ENCODE measurements at places on chromosomes 16 and 17.
A peak's percentile ranks its signal among the peaks of the same experiment; 100 is the strongest.

DNA sequence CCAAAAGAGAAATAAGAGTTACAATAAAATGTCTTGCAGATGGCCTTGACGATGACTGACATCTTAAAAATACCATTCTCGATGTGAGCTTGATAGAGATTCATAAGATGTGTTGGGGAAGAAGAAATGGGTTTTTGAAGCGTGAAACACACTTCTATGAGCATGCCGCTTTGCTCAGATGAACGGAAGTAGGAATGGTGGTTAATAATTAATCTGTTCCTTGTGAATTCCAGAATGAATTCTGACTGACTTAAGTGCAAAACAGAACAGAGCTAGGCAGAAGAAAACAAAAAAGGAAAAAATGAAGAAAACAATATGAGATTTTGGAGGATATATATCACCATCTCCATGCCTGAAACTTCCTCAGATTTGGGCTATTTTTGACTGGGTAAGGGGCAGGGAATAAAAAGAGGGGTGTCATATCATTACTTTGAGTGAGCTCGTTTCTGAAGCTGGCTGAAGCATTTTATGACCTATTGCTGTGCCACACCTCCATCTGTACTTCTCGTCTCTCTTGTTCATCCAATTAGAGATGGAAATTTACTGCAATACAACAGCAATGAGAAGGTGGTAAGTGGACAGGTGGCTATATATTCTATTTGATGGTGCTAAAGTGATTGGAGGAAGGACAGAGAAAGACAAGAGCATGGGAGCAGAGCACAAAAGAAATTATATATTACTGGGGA lies 1152.0 kb upstream of the CDH8 start:
- DNase-seq = no peak

- DNase-seq = peak; percentile 90
Measured at GRCh38 chr16:28277537-28278388, 14.6 kb upstream of the SBK1 start.

DNA sequence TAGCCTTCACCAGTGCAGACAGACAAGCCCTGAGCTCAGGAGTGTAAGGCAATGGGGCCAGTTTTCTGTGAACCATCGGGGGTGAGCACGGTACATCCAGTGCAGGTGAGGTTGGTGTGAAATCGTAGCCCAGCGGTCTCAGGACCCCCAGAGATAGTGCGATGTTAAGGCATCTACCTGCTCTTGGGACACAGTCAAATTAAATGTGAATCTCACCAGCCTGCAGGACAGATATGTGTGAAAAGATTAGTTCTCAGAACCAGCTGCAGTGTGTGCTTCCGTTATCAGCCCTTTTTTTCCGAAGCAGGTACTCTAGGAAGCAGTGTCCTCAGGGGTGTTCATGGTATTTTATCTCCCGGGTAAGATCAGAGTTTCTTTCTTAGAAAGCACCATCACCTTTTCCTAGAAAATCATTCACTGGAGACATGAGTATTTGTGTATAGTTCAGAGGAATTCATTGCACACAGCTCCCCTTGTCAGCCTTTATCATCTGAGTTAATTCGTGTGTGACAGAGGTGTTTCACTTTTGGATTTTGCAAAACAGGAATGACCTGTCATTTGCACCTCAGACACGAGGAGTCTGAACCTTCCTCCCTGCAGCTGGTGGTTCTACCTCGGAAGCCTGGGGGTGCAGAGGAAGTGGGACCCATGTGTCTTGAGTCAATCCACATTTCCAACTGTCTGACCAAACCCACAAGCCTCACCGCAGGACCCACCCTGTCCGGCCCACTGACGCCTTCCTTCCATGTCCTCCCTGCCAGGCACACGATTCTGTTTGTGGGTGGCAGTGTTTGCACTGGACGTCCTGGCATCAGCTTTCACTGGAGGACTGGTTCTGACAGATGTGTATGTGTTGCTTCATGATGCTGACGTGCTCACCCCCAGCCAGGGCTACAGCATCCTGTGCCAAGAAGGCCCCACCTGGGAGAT lies 107.8 kb downstream of the CLEC16A start:
- peak; percentile 28 for DNase-seq

DNA sequence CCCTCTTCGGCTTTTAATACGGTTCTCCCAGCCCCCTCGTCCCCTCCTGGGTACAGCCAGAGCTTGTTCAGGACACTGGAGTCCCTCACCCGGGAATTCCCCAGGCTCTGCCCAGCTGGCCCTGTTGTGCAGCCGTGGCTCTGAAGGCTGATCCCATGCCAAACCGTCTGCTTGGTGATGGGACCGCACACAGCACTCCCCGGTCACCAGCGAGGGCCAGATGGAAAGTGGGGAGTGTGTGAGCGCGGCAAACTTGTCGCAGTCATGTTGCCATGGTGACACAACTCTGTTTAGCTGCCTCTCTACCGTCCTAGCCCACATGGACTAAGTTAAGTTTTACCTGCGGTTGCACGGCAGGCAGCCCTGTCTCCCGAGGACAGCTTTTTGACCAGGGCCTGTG lies 107.9 kb downstream of the RAP1GAP2 start:
- no peak for DNase-seq

- peak; percentile 81 for DNase-seq
Measured at GRCh38 chr17:40355123-40355803, 9.3 kb downstream of the GJD3 start.

- no peak for DNase-seq
Measured at GRCh38 chr16:56233795-56234566, 42.7 kb downstream of the GNAO1 start.

- DNase-seq = no peak
Measured at GRCh38 chr17:50273654-50274040, 619 bp upstream of the TMEM92 start.

GRCh38 chr16:78930561-78930960 lies 670.0 kb downstream of the MAF start:
- no peak for DNase-seq

DNA sequence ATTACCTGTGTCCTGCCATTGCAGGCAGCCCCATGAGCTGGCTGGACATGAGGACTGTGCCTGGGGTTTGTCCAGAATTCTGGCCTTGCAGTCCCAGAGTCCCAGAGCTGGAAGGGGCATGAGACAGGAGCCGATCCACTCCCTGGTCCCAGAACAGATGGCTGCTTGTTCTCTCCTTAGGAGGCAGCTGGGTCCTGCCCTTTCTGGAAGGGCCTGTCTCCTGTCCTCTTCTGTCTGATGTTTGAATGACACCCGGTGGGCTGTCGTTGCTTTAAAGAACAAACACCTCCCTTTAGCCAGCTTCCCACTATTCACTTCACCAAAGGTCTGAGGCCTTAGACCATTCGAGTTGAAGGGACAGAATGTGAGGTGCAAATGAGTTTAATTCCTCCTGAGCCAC lies 63.8 kb downstream of the RAP1GAP2 start:
- no peak for DNase-seq

- no peak for DNase-seq
Measured at GRCh38 chr16:66335704-66336329, 30.7 kb upstream of the CDH5 start.

GRCh38 chr16:47469227-47469626 lies 8.1 kb downstream of the PHKB start:
- DNase-seq = no peak

All from CD4-positive, alpha-beta T cell (primary cell).